ENCODE measurements at places on chromosomes 13 and 19.

DNA sequence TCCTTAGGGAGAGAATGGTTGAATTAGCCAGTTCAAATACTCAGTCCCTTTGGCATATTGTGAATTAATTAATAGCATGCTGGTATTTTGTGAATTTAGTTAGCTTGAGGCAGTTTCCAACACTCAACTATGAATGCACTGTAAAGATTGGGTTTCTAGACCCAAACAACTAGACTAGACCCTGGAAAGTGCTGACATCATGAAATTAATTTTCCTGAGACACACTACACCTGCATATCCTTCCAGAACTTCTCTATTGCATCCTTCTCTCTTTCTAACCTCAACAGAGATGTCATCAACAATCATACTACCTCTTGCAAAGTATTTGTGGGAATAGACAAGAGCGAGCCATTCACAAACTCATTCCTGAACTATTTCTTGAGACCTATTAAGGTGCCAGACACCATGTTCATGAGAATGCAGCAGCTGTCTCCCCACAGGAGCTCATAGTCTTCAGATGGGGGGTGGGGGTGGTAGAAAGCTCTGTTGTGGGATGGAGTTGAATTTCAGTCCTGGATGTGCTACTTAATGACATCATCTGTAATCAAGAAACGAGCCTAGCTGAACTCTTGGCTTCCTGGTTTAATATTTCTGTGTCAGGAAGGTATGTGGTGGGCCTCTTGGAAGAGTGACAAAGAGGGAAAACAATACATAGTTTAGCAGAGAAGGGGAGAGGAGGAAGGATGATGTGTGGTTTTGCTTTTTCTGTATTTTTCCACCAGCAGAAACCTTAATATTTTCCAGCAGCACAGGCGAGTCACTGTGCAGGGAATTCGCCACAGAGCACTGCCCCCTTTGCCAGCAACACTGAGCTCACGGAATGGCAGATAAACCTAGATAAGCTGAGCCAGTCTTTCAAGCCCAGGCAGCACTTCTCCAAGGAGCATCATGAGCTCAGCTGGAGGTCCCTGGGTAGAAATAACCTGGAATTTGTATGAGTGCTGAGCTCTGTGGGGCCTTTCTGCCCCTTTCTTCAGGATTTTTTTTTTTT, 53.1 kb upstream of the CYSLTR2 start:
- DNase-seq, result no peak

- DNase-seq, result no peak
These were observed 30.6 kb downstream of the TMEM161A start for GRCh38 chr19:19107654-19108053.

- no peak for DNase-seq
These were observed at the start of gene GIPC3 for GRCh38 chr19:3585301-3586126. TSS of gene GIPC3 (plus strand) at chr19:3585478. CDS start at chr19:3585598, 120 bp downstream.

DNA sequence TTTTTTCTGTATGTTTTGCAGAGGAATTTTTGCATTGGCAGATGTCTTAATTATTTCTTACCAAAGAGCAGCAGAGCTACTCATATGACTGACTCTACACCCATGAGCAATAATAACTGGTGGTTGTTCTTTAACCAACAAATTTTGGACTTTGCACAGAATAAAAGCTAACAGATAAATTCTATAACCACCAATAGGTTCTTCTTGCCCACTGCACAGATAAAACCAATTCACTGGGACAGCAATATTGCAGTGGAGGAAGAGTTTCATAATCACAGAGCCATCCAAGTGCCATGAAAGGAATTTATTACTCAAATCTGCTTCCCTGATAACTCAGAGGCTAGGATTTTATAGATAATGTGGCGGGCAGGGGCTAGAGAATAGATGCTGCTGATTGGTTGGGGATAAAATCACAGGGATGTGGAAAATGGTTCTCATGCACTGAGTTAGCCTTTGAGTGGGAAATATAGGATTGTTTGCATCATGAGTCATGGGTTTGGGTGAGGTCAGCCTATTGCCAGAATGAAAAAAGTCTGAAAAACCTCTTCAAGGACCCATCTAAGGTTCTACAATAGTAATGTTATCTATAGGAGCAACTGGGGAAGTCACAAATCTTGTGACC, 104.3 kb upstream of the PCDH17 start:
- DNase-seq, result no peak
